Hepatic stellate cell (primary cell): ENCODE measurements at places on chromosomes 11 and 22.

DNA sequence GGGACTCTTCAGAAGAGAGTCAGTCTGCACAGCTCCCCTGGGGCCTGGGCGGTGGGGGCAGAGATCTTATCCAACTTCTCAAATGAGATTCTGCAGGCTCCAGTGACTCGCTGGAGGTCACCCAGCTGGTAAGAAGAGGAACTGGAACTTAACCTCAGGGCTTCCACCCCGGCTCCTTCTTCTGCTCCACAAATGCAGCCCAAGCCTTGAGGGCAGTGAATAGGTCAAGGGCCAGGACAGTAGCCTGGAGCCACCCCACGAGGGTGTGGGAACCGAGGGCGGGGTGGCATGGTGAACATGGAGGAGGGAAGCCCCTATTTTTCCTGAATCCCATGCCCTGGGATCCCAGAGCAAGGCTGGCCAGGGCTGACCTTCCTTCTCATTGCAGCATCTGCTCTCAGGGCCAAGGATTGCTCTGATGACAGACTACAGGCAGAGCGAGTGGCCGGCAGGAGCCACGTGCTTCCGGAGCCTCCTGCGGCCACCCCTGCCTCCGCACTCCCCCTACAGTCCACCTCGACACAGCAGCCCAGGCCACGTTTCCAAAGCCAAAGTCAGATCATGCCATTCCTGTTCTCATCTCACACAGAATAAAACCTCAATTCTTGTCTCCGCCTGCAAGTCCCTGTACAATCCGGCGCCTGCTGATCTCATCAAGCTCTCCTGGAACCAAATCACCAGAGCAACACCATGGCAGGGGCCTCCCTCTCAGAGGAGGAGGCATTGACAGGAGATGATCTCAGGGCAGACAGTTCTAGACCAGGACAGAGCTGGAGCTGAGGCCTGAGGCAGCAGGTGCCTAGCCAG is 21.1 kb upstream of the UPK3A start:
- DNase-seq = peak; percentile 96

DNA sequence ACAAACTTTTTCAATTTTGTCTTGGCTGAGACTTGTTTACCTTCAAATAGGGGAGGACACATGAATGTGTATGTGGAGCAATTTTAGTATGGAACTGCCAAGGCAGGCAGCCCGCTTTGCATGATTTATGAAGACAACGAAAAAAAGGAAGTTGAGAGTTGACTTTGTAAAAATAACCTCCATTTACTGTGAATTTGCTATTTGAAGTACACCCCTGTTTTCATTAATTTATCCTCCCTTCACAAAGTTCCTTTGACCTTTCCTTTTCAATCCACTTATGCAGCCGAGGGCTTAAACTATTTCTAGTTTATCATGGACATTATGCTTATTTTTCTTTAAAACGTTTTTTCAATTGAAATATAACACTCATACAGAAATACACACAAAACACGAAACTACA is 369.6 kb upstream of the CADM1 start:
- no peak for DNase-seq

- DNase-seq = no peak
These were observed 57.0 kb downstream of the SOX6 start for GRCh38 chr11:16299390-16299789.

DNA sequence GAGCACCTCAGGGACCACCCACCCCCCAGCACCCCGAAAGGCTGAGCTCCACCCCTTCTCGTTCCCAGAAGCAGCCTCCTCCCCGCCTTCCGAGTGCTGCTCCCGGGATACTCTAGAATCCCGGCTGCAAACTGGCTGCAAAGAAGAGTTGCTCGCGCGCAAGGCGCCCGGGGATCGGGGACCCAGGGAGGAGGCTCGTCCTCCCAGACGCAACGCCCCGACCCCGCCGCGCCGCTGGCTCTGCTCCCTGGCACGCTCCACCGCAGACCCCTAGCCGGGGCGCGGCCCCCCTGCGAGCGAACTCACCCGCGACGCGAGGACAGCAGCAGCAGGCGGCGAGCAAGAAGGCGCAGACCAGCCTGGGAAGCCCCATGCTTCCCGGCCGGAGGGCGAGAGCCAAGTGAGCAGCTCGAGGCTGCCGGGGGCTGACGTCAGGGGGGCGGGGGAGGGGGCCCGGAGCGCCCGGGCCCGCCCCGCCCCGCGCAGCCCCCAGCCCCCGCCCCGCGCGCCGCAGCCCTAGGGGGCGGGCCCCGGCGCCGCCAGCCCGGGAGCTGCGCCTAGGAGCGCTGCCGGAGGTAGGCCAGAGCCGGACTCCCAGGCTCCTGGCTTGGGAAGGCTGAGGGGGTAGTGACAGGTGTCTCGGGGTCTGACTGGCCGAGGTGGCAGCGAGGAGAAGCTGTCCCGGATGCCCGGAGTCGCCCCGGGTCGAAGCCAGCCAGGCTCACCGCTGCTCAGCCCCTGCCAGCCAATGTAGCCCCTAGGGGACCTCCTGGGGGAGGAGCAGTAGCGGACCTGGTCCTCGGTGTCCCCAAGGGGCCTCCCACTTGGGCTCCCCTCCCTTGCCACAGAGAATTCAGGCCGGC is at the start of gene MCAM:
Gene MCAM, minus strand, starts transcription at position 402 of the 863 bp plus-strand sequence. Its CDS starts 29 bp downstream, at position 373.
- DNase-seq = peak; percentile 66

GRCh38 chr11:85787809-85788760 is 22.9 kb downstream of the SYTL2 start:
- no peak for DNase-seq

DNA sequence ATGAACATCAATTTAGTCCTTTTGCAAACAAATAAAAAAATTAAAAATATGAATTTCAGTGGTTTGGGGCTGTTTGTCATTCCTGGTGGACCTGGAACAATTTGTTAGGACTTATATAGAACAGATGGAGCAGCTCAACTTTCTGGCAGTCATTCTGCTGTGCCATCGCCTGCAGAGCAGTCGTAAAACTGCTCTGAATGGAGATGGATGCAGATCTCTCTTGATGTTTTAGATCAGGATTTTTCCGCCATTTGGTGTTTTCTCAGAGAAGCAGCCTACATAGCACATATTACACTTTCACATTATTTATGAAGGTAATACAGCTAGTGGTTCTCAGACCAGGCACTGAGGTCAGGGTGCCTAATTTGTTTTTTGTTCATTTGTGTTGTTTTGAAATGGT is 31.8 kb upstream of the HSPA8 start:
- DNase-seq = no peak

DNA sequence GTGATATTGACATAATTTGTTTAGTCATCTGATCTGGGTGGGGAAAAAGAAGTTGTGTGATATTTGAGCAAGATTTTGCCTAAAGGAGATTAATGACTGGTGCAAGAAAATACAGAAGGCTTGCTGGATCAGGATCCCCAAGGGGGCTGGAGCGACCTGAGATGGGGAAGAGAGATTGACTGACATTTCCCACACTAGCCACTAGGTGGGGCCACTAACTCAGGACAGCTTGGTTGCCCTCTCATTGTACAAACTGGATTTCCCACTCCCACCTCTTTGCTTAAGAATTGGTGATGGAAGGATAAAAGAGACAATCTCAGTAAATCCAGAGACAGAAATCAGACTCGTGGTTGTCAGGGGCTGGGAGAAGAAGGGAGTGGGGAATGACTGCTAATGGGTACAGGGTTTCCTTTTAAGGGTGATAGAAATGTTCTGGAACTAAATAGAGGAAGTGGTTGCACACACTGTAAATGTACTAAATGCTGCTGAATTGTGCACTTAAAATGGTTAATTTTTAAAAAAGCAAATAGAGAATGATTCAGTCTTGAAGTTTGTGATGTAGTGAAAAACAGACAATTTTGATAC is 50.7 kb downstream of the CTTN start:
- no peak for DNase-seq

DNA sequence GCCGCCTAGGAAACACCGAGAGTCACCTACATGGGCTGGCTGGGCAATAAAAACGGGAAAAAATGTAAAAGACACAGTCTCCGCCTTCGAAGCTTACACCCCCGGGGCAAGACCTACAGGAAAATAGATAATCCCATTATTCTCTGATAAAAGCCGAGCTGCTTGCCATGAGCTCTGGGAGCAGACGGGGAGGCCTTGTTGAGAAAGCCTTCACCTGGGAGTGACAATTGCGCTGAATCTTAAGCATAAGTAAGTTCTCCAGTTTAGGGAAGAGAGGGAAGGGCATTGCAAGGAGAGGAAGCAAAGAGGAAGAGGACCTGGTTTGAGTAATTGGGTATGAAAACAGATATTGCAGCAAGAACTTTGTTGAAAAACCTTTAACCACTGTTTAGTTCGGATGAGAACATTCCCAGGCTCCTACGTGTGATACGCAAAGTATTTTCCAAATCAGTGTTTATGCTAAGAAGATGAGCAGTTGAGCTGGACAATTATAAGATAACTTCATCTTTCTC is 813 bp upstream of the BTBD10 start:
- DNase-seq = no peak

DNA sequence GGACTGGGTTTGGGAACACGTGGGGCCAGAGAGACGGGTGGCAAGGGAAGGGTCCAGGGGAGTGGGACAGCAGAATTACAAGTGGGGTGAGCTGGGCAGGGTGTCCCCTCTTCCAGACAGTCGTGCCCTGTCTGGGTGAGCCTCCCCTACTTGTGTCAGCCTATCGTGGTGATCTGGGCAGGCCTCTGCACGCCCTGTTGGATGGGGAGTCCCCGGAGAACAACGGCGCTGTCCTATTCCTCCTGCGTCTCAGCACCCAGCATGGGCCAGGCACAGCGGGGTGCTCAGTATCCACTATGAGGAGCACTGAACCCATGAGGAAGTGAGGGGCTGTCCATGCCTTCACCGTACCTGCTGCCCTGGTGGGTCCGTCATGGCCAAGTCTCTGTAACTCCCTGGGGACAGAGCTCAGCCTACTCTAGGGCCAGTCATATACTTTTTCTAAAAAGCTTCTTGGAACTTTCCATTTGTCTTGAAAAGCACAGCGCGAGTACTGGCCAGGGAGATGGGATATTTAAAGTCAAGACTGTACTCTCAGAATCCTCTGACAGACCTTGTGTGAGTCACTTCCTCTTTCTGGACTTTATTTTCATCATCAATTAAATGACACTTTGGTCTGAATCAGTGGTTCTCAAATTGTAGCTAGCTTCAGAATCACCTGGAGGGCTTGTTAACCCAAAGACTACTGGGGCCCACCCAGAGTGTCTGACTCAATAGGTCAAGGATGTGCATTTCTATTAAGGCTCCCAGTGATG is 81.7 kb upstream of the NECTIN1 start:
- no peak for DNase-seq

DNA sequence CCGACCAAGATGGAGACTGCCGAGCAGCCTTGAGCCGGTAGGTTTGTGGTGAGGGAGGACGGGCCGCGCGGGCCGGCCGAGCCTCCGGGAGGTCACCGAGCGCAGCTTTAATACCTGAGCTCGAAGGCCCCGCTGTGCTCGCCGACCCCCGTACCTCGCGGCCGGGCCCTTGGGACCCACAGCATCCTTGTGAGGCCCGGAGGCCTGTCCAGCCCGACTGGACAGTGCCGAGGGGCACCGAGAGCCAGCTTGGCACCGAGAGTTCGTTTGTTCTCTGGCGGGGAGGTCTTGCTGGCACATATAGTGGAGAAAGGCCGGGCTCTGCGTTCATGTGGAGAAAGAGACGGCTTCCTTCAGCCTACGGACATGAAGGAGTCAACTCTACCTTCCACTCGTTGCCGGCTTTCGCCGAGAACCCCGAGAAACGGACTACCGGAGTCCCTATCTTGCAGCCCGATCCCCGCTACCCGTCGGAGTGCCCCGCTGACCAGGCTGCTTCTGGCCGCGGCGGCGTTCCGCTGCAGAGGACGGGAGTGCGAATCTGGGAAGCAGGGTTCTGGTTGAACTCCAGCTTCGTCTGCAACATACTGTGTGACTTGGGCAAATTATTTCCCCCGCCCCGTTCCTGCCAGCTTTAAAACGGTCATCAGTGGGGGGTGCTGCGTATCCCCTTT is 349 bp downstream of the TSSC4 start:
- no peak for DNase-seq

DNA sequence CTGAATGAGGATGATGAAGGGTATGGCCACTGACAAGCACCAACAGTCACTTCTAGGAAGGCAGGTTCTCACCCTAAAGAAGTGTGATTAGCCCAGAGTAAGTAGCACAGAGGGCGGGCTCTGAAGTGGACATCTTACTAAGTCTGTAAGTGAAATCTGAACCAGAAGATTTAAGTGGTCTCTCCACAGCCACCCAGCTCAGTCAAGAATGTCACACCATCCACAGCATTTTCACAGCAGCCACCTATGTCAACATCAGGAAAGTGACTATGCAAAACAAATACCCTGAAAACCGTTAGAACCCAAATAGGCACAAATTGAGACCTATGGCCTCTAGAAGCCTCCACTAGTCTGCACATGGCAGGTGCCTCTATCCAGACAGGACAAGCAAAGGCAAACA is 23.0 kb upstream of the STK33 start:
- no peak for DNase-seq

GRCh38 chr11:42595876-42596275 is 715.9 kb upstream of the API5 start:
- no peak for DNase-seq

DNA sequence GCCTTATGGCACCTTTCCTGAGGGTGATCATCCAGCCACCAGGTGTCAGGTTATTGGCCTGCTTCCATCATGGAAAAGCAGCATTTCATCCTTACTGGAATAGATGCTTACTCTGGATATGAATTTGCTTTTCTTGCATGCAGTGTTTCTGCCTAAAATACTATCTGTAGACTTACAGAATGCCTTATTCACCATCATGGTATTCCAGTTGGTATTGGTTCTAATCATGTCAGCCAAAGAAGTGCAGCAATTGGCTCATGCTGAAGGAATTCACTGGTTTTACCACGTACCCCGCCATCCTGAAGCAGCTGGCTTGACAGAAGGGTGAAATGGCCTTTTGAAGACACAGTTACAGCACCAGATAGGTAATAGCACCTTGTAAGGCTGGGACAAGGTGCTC is 194.2 kb downstream of the AASDHPPT start:
- DNase-seq = no peak

GRCh38 chr11:27926981-27927481 is 180.9 kb downstream of the KIF18A start:
- DNase-seq = peak; percentile 34

DNA sequence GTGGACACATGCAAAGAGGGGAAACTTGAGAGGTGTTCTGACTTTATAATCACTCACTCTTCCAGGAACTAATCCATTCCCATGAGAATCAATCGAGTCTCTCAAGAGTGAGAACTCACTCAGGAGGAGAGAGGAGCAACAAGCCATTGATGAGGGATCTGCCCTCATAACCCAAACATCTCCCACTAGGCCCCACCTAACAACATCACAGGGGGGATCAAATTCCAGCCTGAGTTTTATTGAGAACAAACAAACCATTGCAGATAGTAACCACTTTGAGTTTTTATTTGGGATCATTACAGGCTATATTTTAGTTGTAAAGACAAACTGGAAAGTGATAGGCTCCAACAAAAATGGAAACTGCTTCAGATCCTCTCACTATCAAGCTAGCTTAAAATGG is 328.8 kb upstream of the CTSC start:
- DNase-seq = no peak

DNA sequence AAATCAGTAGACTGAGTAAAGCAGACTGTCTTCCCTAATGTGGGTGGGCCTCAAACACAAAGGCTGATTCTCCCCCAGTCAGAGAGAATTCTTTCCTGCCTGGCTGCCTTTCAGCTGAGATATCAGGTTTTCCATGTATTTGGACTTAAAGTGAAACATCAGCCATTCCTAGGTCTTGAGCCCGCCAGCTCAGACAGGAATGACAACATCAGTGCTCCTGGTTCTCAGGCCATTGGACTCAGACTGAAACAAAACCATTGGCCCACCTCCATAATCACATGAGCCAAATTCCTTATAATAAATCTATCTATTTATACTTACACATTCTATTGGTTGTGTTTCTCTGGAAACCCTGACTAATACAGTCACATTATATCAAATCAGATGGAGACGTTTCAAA is 56.7 kb upstream of the CLPB start:
- DNase-seq = no peak
